ENCODE measurements at places on chromosomes 5 and 9.

DNA sequence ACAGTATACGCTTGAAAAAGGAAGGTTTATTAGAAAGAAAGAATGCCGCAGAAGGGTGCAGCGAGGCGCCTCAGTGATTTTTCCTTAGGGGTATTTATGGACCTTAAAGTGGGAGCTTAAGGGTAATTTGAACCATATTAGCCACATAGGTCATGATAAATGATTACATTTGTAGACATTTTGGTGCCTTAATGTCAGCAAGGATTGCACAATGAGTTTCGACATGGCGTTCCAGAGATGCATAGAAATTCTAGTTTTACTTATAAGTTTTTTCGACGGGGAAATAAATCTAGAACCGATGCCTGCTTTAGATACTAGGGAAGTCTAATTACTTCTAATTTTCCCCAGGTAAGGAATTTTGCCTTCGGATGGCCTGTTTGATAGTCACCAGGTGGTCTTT lies 20.7 kb upstream of the PANK3 start:
- DNase-seq: no peak

GRCh38 chr9:127307802-127308201 lies 43.2 kb downstream of the GARNL3 start:
- no peak for DNase-seq

GRCh38 chr9:77647267-77648233 lies 572 bp downstream of the GNA14 start:
- DNase-seq: no peak

- DNase-seq: no peak
Observed at GRCh38 chr5:134028496-134028895, 23.7 kb upstream of the VDAC1 start.

- no peak for DNase-seq
Observed at GRCh38 chr9:82891321-82891720, 171.6 kb downstream of the RASEF start.

DNA sequence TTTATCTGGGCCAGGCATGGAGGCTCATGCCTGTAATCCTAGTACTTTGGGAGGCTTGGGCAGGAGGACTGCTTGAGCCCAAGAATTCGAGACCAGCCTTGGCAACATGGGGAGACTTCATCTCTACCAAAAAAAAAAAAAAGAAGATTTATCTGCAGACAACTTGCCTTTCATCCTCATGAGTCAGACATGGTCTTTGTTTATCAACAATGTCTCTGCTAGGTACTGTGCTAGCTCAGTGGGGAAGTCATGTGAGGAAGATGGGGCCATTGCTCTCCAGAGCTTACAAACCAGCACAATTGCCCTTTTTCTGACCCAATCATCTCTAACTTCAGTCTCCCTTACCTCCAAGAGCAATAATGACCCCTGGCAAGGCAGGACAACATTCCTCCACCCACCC lies 1.6 kb downstream of the URM1 start:
- DNase-seq: no peak

GRCh38 chr5:141973871-141974595 lies 5.1 kb downstream of the RNF14 start:
- no peak for DNase-seq

- DNase-seq: no peak
Observed at GRCh38 chr9:14098486-14099180, 215.3 kb downstream of the NFIB start.

GRCh38 chr9:124829334-124829669 lies 24.0 kb upstream of the WDR38 start:
- DNase-seq: no peak

DNA sequence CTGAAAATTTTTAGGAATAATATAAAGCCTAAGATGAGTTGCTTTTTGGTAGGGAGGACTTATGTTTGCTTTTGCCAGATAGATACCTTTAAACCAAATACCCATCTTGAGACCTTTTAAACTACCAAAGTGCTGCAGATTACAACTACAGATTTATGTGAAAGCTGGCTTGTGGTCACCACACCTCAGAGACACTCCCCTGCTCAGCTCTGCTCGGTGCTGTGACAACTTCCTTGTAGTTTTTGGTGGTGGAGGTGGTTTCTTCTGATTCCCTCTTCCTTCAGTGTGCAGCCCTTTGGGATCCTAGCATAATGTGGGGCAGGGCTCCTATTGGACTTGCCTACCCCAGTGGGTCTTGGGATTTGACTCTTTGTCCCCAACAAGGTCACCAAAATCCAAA lies 29.2 kb downstream of the GARNL3 start:
- DNase-seq: no peak
